ENCODE measurements at places on chromosomes 7 and 10.

DNA sequence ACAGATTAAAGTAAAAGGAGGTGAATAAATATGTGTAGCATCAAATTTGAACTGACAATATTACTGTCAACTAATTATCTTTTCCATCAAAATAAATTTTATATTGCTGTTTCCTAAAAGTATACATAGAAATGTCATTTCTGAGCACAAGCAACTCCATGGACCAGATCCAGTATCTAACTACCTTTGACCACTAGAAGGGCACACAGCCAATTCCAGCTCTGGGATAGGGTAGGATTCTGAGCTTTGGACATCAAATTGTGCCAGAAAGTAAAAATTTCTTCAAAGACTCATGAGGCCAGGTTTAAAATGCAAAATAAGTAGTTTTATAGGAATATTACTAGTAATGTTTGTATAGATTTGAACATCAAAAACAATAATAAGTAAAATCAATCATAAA, 29.7 kb downstream of the AKR1C3 start:
- DNase-seq = no peak

DNA sequence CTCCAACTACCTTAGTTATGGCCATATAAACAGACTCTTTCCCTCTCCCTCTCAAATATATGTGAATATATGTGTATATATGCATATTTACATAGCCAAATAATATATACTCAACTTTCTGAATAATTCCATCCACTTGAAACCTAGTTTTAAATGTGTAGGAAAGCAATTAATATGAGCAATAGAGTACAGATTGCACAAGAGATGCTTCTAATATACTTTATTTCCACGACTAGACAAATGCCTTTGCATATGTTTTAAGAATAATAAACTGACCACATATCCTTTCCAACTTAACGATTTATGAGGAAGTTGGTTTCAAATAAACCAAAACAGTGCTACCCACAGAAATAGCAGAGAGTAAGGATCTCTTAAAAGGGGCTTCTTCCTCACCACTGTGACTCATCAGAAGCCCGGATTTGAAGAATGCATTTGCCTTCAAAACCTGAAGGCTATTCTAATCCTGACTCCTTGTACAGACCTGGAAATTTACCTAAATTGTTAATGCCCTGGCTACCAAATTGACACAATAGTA, 266.3 kb downstream of the AHR start:
- DNase-seq = no peak

GRCh38 chr10:133441780-133442179, 12.0 kb upstream of the SCART1 start:
- DNase-seq = no peak

DNA sequence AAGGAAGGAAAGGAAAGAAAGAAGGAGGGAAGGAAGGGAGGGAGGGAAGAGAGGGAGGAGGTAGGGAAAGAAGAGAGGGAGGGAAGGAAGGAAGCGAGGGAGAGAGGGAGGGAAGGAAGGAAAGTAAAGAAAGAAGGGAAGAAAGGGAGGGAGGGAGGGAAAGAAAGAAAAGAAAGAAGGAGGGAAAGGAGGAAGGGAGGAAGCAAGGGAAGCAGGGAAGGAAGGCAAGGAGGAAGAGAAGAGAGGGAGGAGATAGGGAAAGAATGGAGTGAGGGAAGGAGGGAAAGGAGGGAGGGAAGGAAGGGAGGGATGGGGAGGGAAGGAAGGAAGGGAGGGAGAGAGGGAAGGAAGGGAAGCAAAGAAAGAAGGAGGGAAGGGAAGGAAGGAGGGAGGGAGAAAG, 65.8 kb downstream of the MAP3K8 start:
- no peak for DNase-seq

DNA sequence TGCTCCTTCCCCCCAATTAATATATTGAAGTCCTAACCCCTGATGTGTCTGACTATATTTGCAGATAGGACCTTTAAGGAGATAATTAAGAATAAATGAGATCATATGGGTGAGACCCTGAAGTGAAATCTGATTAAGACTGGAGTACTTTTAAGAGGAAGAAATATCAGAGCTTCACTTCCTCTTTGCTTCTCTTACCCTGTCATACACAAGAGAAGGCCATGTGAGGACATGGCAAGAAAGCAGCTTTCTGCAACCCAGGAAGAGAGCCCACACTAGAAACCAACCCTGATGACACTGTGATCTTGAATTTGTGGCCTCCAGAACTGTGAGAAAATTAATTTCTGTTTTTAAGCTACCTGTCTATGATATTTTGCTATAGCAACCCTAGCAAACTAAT, 44.2 kb downstream of the JMJD1C start:
- no peak for DNase-seq

DNA sequence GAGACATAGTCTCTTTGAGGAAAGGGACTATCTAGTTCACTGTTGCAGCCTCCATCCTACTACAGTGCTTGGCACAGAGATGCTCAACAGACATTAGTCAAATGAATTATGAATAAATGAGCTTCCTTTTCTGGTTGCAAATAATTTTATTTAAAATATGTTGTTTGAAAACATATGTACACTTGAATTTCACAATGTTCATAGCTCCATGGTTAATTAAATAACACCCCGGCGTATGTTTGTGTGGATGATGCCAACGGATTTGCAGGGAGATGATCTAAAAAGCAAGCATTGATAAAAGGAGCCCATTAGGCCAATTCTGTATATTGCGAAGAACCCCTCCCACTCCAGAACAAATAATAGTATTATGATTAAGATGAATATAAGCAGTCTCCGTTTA, 47.8 kb upstream of the ORC5 start:
- no peak for DNase-seq

DNA sequence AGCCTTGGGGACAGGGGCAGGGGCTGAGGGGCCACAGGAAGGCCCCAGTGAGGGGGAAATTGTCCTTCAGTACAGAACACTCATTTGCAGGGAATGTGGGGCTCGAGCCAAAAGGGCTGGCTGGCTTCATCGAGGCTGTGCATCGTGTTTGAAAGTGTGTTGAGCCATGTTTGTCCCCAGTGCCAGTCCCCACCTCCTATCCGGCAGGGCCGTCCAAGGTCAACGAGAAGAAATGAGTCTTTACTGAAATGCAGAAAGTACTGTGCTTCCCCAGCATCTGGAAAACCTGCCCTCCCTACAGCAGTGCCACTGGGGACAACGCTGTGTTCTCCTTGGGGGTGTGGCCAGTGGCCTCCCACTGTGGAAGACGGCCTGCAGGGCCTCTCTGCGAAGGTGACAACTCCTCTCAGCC, 214.1 kb downstream of the KLF6 start:
- no peak for DNase-seq

- DNase-seq = no peak
Observed at GRCh38 chr10:11204351-11204942, 186.8 kb downstream of the CELF2 start.

- no peak for DNase-seq
Observed at GRCh38 chr10:1928606-1929005, 191.3 kb upstream of the ADARB2 start.

DNA sequence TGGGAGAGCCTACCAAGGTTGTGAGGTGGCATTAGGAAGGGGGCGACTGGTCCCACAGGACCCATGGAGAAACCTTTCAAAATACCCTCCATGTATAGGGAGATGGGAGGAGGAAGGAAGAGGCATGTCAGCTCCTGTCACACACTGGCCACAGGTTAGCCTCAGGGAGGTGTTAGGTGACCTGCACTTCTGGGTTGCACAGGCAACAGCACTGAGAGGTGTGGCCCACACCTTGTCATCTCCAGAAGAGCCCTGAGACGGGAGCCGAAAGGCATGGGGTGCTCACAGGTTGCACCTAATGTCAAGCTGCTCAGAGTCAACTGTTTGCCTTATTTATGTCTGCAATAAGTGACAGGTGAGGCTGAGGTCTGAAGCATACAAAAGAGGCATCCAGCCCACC, 14.6 kb upstream of the USP6NL start:
- DNase-seq = no peak

DNA sequence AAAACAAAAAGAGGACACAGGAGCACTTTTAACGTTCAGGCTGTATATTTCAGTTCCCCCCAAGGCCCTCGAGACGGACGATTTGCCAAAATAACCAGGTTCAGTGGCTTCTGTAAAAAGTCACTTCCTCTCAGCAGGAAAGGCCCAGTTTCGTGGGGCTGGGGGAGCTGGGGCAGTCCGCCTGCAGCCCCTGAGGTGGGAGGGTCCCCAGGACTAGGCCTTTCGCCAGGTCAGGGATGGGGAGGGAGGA, 28.8 kb downstream of the WDR86 start:
- DNase-seq = no peak

GRCh38 chr7:20721086-20721810, 65.4 kb downstream of the SP8 start:
- DNase-seq = no peak

GRCh38 chr7:47948141-47948790, at the start of gene PKD1L1:
TSS of gene PKD1L1 (minus strand) at chr7:47948466. CDS start at chr7:47948440, 26 bp downstream.
- DNase-seq = no peak

- no peak for DNase-seq
Observed at GRCh38 chr10:112078003-112078402, 105.6 kb downstream of the GPAM start.

DNA sequence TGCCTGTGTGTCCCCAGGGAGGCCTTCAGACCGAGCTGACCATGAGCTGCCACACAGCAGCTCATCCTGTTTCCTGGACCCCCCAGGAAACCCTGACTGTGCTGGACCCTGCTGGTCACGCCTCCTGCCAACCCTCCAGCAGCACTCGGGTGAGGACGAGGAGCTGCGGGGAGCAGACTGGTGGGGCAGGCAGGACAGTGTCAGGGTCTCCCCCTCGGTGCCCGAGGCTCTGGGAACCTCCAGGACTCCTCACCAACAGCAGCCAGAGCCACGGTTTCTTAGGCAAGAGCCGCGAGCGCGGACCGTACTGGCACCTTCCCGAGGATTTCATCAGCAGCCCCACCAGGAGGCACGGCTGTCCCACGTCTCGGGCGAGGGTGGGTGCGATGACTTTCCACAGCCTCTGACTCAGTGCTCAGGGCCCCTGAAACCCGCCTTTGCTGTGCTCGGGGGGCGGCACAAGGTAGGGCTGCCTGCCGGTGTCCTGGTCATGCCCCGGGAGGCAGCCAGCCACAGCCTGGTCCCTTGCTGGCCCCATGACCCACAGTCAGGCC, 186.9 kb downstream of the ELFN1 start:
- DNase-seq = no peak

DNA sequence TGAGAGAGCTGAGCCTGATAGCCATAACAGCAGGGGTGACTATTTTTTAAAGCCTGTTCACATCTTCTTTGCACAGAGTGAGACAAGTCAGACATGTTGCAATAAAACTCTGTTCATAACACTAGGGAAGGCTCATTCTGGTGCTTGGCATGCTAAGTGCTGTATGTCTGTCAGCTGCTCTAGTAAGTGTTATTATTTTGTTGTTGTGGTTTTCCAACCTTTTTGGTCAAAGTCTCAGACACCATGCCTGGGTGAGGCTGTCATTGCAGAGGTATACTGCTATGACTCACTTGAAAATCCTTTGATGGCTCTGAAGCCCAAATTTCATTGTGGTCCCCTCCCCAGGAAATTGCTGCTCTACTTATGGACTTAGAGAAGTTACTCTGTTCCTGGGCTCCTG, 129.7 kb downstream of the ADRA2A start:
- DNase-seq = no peak

DNA sequence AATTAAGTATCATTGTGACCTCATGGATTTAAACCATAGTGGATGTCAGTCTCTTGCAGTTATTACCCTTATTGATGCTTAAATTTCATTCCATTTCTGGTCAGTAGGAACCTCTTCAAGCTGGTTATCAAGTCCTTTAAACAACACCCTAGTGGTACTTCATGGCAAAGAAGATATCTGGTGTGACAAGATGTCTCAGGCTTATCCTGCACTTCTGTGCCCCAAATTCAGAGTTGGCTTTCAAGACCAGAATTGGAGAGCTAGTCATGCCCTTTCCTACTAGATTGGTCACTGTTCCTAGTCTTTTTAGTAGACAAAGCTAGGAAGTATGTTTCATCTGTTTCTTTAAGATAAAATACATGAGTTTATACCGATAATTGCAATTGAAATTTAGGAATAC, 54.9 kb downstream of the KMT2E start:
- DNase-seq = no peak

DNA sequence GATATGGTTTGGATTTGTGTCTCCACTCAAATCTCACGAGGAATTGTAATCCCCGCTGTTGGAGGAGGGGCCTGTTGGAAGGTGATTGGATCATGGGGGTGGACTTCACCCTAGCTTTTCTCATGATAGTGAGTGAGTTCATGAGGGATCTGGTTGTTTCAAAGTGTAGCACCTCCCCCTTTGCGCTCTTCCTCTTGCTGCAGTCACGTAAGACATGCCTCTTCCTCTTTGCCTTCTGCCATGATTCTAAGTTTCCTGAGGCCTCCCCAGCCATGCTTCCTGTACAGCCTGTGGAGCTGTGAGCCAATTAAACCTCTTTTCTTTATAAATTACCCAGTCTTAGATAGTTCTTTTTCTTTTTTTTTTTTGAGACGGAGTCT, 17.1 kb downstream of the CDNF start:
- DNase-seq = no peak

GRCh38 chr7:78151229-78151628, 352.7 kb downstream of the PHTF2 start:
- DNase-seq = no peak

DNA sequence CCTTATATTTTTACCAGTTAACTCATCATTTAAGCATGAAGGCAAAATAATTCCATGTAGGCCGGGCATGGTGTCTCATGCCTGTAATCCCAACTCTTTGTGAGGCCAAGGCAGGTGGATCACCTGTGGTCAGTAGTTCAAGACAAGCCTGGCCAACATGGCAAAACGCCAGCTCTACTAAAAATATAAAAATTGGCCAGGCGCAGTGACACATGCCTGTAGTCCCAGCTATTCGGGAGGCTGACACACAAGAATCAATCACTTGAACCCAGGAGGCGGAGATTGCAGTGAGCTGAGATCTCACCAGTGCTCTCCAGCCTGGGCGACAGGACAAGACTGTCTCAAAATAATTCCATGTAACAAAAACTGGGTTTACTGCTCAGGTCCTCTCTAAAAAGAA, 18.3 kb downstream of the HNRNPA2B1 start:
- DNase-seq = no peak

GRCh38 chr7:142716596-142716995, 32.7 kb upstream of the PRSS1 start:
- DNase-seq = no peak

GRCh38 chr10:24035761-24036160, 173.2 kb upstream of the KIAA1217 start:
- no peak for DNase-seq

GRCh38 chr10:99976886-99977665, 32.7 kb downstream of the DNMBP start:
- no peak for DNase-seq

DNA sequence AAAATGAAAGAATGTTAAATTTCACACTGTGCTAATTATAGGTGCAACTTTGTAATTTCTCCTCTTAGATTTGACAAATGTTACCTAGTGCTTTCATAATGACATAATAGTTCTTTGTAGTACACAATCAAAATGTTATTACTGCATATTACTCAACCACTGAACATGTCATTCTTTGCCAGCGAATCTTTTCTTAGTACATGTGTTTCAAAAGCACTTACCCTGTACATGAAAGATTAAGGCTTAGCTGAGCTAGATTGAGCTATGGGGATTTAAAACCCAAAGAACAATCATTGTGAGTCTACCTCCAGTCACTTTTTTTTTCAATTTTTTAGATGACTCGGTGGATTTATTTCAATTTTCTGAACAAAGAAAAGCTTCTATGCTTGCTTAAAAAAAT, 123.5 kb upstream of the FERD3L start:
- DNase-seq = no peak

- no peak for DNase-seq
Observed at GRCh38 chr7:128938544-128939074, 882 bp downstream of the IRF5 start.
